ENCODE measurements at places on chromosomes 7 and 10.

DNA sequence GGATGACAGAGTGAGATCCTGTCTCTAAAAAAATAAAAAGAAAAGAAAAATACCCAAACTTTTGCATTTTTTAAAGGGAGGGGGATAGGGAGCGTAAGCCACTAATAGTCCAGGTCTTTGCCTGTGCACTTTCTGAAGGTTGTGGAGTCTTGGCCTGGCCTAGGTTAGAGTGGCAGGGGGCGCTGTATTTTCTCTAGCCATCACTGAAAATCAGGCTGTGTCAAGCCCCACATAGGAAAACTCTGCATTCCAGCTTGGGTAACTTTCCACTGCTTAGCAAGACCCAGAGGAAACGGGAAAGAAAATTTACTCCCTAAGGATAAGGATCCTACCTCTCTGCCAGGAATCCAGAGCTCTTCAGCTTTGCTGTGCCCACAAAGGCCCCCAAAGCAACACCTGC lies 10.5 kb upstream of the PAX4 start:
- DNase-seq, result no peak

DNA sequence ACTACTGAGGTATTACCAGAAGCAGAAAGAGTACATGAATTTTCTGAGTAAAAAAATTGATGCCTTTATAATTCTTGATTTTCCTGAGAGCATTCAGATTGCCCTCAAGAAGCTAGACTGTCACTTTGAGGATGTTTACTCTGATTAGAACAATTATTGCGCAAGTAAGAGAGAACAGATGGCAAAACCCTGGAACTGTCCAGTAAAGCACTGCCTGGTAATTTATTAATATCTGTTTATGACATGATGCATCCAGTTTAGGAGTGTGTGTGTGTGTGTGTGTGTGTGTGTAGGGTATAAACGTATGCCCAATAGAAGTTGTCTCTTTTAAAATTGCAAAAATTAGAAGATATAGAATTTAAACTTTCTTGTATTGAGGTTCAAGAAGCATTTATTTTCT lies 379.7 kb downstream of the PHTF2 start:
- no peak for DNase-seq

DNA sequence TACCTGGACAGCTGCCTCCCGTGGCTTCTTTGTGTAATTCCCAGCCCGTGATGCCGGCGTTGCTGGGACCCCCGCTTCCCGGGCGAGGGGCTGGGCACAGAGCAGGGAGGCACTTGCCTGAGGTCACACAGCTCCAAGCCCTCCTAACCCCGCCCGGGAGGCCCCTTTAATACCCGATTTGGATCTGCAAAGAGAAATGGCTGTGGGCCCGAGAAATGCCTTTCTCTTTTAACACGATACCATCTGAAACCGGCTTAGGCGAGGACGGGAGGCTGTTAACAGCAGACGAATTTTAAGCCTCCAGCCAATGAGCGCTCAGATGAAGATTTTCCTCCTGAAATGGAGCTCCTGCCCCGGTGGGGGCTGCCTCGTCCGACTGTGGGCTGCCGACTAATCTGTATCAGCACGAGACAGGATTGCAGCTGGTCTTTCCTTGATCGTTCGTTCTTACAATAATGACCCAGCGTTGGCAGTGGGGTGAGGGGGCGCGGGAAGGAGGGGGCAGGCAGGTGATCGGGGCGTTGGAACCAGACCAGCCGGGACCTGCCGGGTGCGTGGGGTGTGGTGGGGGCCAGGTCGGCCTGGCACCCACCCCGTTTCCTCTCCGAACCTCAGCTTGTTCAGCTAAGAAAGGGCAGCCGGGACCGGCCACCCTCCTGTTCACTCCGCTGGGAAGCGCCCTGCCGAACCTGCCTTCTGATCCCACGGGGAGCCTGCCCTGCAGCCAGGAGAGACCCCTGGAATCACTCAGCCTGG lies 36.2 kb upstream of the FOXL3 start:
- DNase-seq, result no peak

DNA sequence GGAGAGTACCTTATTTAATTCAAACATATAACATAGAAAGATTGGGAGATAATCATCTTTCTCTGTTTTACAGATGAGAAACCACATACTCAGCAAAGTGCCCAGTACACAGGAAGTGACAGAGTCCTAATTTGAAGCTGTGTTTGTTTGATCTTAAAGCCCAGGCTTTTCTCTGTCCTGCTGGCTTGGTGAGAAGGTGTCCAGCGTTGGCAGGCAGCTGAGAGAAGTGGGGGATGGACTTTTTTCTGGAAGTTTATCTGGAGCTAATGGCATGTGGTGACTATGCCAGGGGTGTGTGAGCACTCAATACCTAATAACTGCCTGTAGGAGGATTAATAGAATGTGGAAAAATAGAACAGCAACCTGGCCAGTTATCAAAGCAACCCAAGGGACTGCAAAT lies 60.8 kb downstream of the NPSR1 start:
- DNase-seq, result no peak

- DNase-seq, result no peak
Observed at GRCh38 chr7:44634839-44635591, 28.6 kb downstream of the OGDH start.

GRCh38 chr10:101655570-101655969 lies 39.4 kb downstream of the FBXW4 start:
- no peak for DNase-seq

DNA sequence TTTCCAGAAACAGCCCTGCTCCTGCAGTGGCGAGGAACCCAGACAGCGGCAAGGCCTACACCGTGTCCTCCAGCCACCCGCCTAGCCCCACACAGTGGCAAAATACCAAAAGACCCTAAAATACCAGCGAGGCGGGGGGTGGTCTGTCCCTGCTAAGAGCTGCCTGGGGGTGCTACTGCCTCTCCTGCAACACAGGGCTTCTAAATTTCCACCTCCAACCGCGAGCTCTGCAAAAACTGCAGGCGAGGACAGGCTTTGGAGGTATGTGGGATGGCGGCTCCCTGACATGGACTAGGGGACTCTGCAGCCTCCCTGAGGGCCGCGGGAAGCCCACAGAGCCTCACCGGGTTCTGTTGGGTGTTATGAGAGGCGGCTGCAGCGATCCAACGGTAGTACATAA lies 122.3 kb downstream of the WDR37 start:
- DNase-seq, result no peak

- no peak for DNase-seq
Observed at GRCh38 chr10:61217851-61218565, 235.2 kb downstream of the TMEM26 start.

- DNase-seq, result no peak
Observed at GRCh38 chr10:105398202-105398601, 757.1 kb downstream of the SORCS3 start.

DNA sequence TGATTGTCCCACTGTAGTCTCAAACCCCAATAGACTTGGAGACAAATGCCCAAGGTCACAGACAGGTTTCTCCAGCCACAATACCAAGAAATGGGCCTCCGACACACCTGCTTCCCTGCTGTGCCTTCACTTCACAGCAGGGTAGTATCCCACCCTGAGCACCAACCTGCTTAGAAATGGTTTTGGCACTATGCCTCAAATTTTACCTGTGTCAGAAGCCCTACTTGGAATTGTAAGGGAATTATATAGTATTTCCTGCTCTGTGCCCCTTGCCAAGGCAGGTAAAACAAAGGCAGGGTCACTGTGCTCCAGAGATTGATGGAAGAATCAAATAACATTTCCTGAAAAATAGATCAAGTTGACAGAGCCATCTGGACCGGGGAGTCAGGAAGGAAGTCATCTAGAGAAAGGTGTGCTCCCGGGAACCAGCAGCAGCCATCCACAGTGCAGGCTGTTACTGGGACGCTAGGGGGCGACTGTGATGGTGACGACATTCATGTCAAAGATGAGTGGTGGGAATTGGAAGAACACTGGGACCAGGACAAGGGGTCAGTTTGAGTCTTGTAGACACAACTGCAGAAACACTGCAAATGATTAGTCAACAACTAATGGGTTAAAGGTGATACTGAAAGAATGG lies 117.8 kb upstream of the AKR1E2 start:
- peak; percentile 9 for DNase-seq

DNA sequence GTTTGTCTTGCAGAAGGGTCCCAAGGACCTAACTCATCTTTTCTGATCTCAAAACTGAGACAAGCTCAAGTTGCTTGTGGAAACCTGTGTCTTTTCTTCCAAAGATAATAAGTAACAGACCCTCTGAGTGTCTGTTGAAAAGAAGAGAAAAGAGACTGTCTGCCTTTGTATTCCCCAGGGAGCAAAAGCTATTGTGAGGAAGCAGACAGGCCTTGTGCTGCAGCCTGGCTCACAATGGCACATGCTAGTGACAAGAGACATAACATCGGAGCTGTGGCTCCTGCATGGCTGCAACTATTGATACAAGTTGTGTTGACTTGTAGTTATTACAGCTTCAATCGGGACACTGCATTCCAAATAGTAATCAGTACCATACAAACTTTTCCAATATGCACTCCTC lies 202.9 kb downstream of the DKK1 start:
- no peak for DNase-seq

- DNase-seq, result no peak
Observed at GRCh38 chr10:119104654-119105015, 722 bp downstream of the DENND10 start.

Measured in inflammatory macrophage treated with lipopolysaccharide for 1 hour (primary cell).